ENCODE measurements at places on chromosomes 5 and 9.

DNA sequence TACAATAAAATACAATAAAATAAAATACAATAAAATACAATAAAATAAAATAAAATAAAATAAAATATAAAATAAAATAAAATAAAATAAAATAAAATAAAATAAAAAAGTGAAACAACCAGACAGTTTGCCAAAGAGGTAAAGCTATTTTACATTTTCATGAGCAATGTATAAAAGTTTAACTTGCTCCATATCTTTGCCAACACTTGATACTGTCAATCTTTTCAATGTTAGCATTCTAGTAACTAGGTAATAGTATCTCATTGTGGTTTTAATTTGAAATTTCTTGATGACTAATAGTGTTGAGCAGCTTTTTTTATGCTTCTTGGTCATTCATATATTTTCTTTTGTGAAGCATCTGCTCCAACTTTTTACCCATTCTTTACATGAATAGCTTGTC is 17.3 kb downstream of the TTC33 start:
- no peak for DNase-seq

DNA sequence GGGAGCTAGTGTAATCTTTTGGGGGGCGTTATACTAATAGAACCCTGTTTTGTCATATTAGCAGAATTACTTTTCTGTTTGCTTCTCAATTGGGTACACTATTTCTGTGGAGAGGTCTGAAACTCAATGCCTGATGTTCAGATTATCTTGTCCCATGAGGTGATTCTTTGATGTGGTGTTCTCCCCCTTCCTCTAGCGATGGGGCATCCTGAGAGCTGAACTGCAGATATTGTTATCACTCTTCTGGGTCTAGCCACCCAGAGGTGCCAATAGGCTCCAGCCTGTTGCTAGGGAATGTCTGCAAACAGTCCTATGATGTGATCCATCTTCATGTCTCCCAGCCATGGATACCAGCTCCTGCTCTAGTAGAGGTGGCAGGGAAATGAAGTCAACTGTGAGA is 233.1 kb upstream of the RASA1 start:
- no peak for DNase-seq

DNA sequence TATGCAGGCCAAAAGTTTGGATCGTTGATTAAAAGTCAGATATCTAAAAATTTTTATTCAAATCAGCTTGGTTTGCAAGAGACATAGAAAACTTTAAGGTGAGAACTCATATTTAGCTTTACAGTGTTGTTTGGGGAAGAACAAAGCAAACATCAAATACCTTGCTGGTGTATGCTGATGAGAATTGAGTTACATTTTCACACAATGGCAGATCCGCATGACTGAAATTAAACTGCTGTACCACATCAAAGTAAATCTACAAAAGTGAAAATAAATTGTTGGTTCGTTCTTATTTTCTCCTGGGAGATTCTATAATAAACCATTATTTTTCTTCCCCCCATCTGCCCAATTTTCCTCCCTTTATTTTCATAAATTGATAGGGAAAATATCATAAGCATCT is 198.2 kb upstream of the PCSK5 start:
- DNase-seq, result no peak

DNA sequence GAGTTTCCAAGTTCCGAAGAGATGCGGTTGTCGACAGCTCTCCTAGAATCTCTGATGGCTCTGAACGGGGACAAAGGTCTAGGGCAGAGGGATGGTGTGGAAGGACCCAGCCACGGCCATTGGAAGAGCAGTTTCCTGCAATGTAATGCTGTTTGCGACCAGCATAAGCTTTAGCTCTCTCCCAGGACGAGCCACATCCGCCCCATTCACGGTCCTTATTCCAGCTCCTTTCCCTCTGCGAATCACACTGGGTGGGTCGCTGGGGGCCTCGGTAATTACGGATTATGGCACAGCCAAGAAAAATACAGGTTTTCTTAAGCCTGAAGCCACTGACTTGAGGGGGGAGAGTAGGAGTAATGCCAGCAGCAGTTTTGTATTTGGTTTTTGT is 22.7 kb downstream of the ANXA2R start:
- DNase-seq, result peak; percentile 32

- DNase-seq, result no peak
Observed at GRCh38 chr9:80320480-80320879, 748.7 kb downstream of the TLE4 start.

GRCh38 chr9:113564498-113565237 is 101.1 kb downstream of the RGS3 start:
- no peak for DNase-seq

- DNase-seq, result no peak
Observed at GRCh38 chr9:10764481-10764880, 151.7 kb upstream of the PTPRD start.

- no peak for DNase-seq
Observed at GRCh38 chr9:125634040-125634717, 72.8 kb downstream of the MAPKAP1 start.

GRCh38 chr5:65749956-65750355 is 28.0 kb downstream of the NLN start:
- DNase-seq, result no peak

DNA sequence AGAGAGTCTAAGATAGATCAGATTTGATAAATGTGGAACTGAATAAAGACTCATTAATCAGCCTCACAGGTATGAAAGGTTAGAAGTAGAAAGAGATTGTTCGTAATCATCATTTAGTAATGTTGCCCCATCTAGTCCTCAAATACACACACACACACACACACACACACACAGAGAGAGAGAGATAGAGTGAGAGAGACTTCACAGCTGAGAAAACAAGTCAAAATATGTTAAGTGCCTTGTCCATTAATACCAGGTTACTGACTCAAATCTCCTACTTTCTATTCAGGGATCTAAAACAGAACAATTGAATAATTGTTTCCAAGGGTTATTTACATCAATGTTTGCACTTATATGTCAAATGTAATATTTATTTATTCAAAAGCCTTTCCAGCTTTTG is 284.6 kb downstream of the MRPS30 start:
- no peak for DNase-seq

- no peak for DNase-seq
Observed at GRCh38 chr9:137313326-137313936, 11.4 kb upstream of the NRARP start.

DNA sequence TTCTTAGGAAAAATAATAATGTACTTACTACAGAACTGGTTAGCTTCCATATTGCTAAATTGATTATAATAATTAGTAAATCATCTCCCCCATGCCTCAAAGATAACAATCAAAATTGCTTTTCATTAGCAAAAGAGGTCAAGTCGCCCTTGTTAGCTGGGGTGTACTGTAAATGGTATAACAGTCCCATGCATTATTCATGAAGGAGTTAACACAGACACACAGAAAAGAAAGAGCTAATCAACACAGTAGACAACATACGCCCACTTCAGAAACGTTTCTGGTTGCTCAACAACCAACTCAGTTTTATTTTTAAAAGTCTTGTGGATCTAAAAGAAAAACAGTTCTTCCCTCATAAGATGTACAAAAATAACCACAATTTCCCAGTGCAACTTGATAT is 100.2 kb downstream of the MPDZ start:
- DNase-seq, result no peak

- DNase-seq, result no peak
Observed at GRCh38 chr9:89420397-89421178, 77.3 kb downstream of the SEMA4D start.

- DNase-seq, result no peak
Observed at GRCh38 chr9:14479163-14479560, 165.2 kb upstream of the NFIB start.

DNA sequence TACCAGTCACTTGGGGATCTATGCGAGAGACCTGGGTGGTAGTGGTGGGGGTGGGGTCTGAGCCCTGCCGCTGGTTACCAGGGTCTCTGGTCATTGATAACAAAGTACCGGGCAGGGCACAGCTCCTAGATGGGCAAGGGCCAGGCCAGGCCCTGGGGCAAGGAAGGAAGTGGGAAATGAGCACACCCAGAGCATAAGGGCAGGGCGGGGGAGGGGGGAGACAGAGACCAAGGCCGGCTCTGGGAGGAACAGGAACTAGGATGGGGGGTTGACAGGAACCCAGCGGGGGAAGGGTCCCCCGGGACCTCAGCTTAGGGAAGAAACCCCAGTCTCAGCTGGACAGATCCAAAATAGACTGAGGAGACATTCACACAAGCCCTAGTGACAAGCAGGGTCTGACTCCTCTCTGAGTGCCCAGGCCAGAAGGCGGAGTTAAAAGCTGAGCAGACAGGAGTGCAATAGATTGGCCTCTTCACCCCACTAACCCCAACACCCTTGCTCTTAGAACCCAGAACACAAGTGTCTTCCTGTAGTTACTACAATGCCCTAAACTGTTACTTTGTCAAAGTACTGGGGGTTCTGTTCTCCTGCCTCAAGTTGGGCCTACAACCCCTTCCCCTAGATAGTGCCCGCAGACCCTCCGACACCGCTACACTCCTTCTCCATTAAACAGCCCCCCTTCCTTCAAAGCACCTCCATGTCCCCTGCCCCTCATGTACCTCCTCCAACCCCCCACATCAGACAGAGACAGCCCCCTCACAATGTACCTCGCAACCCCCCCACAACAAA is 628 bp downstream of the ATOSB start:
- DNase-seq, result peak; percentile 44

DNA sequence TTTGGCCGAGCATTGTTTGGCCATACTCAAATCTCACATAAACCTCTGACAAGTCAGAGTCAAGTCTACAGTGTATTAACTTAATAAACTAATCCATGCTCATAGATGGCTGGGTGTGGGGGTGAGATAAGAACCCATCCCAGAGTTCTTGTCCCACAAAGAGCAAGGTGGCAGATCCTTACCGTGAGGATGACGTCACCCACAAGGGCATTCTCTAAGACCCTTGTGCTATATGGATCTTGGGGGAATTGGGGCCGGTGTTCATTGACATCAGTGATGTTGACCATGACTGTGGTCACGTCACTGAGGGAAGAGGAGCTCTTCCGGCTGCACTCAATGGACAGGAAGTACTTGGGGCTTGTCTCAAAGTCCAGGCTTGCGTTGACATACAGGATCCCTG is 62.1 kb downstream of the FAT2 start:
- no peak for DNase-seq

DNA sequence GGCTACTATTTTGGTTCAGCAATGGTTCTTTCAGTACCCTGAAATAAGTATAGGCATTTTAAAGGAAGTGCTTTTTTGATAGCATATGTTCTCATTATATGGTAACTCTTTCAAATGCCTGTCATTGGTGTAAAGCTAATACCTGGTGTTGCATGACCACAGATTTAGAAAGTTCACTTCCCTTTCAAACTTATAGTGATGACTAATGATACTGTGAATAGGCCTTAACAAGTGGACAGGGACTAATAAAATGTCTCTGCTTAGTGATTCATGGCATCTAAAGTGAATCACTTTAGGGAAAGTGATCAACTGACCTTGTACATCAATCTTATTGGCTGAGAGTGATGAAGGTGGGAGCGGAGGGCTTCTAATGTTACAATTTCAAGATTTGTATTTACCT is 21.6 kb downstream of the MRPL22 start:
- DNase-seq, result peak; percentile 8

GRCh38 chr9:107588393-107588792 is 98.8 kb upstream of the KLF4 start:
- DNase-seq, result no peak

DNA sequence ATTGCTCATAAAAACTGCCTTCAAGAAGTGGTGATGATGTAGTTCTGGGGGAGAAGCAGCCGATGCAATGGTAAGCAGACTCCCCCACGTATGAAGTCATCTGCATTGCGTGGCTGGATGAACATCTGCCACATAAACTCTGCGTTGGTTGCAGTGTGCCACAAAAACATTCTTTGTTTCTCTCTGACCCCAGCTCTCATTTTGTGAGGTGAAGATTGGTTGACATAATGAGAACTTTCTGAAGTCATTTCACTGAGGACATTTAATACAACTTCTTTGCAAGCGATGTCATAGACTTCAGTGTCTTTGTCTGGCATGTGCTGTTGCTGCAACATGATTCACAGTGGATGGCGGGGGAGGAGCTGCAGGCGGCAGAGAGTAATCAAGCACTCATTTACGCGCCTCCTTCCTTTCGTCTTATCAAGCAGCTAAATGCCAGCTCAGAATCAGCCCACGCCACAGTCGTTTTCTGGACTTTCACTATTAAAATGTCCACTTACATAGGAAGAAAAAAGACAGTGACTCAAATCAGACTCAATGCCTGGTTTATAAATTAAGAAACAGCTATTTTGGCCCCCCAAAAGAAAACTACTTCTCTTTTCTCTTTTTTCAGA is 91.5 kb upstream of the NFIL3 start:
- DNase-seq, result peak; percentile 49

- DNase-seq, result no peak
Observed at GRCh38 chr9:133349965-133350616, 2.1 kb downstream of the RPL7A start.

GRCh38 chr5:134148316-134148715 is 28.4 kb downstream of the SKP1 start:
- no peak for DNase-seq

DNA sequence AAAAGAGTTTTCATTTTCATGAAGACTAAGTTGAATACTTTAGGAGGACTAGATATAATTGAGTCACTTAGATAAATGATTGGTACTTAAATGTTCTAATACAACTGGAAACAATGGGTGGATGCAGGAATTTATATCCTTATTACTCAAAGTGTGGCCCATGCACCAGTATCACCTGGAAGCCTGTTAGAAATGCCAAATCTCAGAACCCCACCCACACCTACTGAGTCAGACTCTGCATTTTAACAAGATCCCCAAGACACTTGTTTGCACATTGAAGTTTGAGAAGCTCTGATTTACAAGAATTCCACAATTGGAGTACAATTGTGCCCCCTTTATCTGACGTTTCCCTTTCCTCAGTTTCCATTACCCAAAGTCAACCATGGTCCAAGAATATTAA is 239.0 kb downstream of the AUH start:
- no peak for DNase-seq
